ENCODE measurements at places on chromosomes 6 and 20.

DNA sequence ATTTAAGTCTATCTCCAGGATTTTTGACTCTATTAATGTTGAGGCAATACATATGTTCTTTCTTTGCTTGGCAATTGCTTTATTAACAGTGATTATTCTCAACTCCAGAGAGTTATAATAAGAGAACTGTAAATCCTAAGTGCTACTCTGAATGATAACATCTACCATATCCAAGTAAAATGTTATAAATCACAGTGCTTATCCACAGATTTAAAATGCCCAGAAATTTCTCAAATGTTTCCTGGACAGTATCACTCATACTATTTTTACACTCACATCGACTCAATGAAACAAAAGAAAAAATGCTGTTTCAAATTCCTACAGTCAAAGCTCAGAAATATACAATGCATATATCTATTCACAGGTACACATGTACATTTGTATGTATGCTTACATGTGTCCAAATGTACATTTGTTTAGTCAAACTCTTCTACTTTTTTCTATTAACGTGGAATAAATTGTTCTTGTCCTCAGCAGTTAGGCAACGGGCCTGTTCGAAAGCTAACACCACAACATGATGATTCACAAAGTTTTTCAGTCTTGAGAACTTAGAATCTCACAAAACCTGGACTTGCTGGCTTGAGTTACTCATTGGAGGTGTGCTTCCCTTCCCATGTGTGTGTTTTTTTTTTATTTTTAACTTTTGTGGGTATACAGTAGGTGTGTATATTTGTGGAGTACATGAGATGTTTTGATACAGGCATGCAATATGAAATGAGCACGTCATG, 193.0 kb downstream of the GJA10 start:
- DNase-seq, result no peak

DNA sequence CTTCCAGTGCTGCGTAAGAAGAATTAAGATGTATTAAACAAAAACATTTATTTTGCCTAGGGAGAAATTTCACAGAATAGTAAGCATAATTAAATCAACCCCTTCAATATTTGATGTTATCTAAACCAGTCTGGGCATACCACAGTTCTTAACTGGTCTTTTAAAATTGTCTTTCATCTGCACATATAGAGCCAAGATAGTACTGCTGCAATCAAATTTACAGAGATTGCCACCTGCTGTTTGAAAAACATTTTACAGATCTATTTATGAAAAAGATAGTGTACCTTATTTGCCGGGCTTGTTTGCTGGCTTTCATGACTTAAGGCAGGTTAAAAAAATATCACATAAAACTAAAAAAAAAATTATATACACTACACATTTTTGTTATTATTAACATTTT, 323.2 kb downstream of the ADGRB3 start:
- no peak for DNase-seq

GRCh38 chr6:143159001-143159400, 98.3 kb downstream of the AIG1 start:
- DNase-seq, result no peak

GRCh38 chr6:90364286-90364685, 67.6 kb upstream of the BACH2 start:
- no peak for DNase-seq

DNA sequence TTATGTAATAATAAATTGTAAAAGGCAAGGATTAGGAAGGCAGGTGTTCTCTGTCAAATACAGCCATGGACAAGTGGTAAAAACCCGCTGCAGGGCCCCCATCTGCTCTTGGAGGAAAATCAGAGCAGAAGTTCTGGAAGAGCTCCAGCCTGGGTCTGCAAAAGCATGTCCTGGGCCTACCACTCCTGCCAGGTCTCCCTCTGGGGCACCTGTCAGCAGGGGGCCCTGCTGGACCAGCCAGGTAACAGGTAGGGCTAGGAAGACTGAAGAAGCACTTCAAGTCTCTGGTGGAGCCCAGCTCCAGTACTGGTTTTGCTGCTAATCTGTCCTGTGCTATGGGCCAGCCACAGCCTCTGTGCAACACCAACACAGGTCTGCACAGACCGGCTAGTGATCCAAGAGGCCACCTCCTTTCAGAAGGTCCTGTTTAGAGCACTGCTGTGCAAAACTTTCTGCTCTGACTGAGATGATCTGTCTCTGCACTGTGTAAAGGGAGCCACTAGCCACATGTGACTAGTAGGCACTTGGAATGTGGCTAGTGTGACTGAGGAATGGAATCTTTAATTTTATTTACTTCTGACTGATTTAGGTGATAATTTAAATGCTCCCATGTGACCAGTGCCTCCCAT, 30.2 kb downstream of the RRBP1 start:
- no peak for DNase-seq

DNA sequence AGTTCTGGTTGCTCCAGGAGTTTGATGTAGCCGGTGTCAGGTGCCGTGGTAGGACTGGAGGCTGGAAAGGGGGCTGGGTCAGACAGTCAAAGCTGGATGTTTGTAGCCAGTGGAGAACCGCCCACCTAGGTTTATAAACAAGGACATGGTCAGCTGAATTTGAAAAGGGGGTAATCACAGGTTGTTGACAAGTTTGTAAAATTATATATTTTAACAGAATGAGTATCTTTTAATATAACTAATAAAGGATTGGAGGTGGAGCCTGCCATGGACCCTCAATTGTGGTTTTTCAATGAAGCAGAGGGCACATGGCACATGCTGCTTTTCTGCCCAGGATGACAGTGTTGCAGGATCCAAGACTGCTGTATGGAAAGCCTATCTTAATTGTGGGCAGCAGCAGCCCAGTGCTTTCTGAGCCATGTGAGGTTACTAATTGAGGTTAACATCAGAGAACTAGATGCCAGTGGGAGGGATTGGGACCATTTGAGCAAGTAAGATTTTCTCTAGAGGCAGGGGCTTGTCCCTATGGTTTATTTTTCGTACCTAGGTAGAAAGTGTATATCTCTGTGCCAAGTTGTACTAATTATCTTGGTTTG, 9.7 kb downstream of the HECA start:
- DNase-seq, result no peak

DNA sequence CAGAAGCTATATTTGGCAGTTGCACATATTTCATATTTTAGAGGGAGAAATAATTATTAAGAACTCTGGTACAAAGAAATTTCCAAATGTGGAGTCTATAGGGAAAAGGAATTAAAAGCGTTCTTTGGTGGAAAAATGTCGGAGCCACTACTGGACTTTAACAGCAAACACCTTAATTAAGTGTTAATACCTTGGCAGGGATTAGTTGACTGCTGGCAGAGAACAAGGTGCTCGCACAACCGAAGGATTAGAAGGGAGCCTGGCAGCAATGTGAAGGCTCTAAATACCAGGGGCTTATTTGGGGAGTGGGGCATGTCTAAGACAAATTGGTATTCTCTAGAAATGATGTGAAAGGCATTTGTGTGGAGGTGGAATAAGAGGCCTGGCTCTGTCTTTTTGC, 98.9 kb downstream of the PAK5 start:
- DNase-seq, result no peak

- DNase-seq, result no peak
These were observed 33.0 kb upstream of the POU5F1 start for GRCh38 chr6:31203345-31203979.

DNA sequence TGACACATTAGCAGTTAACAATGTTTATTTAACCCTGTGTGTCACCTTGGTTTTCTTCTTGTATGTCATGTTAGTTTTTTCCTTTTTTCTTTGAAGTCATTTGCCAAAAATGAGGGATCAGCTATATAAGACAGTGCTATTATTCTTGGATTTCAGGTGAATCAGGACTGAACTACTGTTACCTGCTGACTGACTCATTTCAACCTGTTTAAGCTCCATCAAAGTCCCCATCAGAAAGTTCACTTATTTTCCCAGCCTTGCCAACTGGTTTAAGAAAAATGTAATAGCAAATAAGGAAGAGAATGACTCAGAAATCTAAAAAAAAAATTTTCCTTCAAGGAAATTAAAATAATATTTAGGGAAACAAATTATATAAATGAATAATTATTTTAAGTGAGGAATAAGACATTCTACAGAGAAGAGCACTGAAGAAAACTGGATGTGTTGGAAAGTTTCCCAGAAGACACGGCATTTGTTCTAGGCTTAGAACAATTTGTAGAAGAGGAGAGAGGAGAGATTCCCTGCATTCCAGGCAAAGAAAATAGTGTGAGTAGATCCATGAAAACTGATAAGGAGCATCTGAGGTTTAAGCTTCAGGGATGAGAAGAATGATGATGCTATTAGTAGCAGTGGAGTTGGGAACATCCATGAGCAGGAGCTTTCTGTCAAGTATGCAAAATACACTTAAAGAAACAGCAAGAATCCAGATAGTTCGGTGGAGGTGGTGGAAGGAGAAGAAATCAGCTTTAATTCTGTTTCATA, 84.9 kb upstream of the SIM1 start:
- DNase-seq, result no peak

DNA sequence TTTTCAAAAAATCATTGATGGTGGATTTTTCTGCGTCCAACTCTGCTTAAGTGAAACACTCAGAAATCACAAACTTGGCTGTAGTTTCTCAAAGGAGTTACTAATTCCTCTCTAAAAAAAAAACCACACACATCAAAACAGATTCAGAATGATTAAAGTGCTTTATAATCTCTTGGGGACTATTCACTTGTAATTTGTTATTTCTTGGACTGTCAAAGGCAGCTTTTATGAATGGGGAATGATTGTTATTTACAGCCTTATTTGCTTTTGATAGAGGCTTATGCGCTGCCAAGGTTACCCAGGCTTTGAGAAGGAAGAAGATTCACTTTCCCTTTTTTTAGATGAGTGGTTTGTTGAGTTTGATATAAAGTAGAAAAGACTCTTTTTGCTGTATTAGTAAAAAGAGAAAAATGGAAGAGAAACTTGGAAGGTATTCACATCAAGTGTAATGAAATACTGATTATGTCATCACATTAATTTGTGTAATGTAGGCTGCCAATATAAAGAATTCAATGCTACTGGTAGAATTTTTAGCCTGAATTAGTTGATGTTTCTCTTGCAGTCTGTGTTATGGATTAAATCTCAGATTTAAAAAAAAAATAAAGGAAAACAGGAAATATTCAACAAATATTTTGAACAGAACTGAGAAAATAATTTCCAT, 381.0 kb upstream of the SASH1 start:
- no peak for DNase-seq

GRCh38 chr20:20317621-20318364, 50.1 kb upstream of the INSM1 start:
- no peak for DNase-seq

GRCh38 chr6:128310451-128310850, 209.9 kb downstream of the PTPRK start:
- no peak for DNase-seq

- no peak for DNase-seq
These were observed 1230.1 kb downstream of the HACE1 start for GRCh38 chr6:103629613-103630012.

- no peak for DNase-seq
These were observed 6.1 kb downstream of the SAMD3 start for GRCh38 chr6:130216620-130217019.

DNA sequence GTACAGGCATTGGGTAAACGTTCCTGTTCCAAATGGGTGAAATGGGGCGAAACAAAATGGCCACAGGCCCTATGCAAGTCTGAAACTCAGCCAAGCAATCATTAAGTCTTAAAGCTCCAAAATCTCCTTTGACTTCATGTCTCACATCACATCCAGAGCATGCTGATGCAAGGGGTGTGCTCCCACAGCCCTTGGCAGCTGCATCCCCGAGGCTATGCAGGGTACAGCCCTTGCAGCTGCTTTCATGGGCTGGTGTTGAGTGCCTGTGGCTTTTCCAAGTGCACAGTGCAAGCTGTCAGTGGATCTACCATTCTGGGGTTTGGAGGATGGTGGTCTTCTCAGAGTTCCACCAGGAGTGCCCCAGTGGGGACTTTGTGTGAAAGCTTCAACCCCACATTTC, 270.0 kb upstream of the CDYL start:
- no peak for DNase-seq

DNA sequence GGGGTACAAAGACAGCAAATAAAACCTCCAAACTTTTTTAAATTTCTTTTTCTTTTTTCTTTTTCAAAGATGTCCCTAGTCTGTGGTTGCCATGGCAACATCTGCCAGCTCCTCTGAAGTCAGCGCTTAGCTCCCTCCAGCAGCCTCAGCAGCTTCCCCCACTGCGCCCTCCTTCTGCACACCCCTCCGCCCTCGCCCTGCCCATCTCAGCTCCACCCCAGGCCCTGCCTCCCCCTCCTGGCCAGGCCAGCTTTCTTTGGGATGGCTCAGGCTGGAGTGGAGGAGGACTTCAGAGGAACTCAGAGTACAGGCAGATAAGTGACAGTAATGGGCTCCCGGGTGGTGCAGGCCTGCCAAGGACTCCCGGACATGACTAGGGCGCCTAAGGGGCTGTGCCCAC, 104.6 kb downstream of the LRFN2 start:
- no peak for DNase-seq

DNA sequence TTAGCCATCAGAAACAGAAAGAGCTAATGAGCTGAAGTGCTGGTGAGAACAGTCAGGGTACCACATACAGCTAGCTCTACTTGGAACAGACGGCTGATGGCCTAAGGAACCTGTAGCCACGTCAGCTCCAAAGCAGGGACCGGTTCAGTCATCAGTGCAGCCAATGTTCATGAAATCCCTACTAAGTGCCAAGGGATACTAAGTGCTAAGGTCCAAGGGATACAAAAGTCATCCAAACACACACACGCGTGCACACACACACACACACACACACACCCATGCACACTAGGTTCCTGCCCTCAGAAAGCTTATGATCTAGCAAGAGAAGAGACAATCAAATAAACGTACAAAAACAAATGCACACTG, 53.6 kb downstream of the MAP3K5 start:
- no peak for DNase-seq

DNA sequence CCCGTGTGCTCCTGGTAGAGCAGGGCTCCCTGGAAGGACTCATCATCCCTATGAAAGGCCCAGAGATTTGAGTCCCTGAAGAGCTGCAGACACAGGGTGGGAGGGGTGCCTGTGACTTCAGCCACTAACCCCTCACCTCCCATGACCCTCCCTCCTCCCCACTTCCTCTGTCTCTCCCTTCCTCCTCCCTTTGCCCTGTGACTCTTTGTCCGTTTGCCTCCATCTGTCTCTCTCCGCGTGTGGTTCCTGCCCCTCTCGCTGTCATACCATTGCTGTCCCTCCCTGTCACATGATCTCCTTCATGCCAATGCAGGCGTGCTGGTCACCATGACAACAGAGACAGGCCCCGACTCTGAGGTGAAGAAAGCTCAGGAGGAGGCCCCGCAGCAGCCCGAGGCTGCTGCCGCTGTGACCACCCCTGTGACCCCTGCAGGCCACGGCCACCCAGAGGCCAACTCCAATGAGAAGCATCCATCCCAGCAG, 19.0 kb downstream of the EPB41L1 start:
- no peak for DNase-seq

GRCh38 chr6:44327760-44328159, 14.6 kb upstream of the AARS2 start:
- no peak for DNase-seq

- DNase-seq, result no peak
These were observed 22.6 kb downstream of the BCL2L1 start for GRCh38 chr20:31699801-31700728.

DNA sequence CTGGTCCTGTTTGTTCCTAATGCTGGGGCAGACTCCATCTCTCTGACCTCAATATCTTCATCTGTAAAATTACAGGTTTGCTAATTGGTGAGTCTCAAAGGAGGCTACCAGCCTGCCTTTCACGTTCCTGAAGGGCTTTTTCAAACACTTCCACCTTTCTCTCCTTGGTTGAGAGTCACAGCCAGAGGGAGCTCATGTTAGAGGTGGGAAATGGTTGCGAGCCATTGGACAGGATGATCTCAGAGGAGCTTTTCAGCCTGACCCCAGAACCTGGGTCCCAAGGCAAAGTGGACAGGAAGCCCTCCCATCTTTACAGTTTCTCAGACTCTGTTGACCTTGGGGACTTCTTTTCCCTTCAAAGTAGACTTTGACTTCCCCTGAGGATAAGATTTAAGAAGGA, 37.6 kb downstream of the NDUFAF5 start:
- no peak for DNase-seq

Data from GM04504 (cell line).